ENCODE measurements at places on chromosomes 16 and 17. TPM values are rescaled to one million over a fixed set of nuclear protein-coding genes. Genes with fewer than 3 reads are reported as not detected.

KRTAP4-9 gene
- not detected for total RNA-seq

NME3 gene
- total RNA-seq: 76.7 TPM

HOXB4 gene
- total RNA-seq: 6.0 TPM

SGCA gene
- total RNA-seq: 0.99 TPM

ENPP7 gene
- total RNA-seq: not detected

SPATA32 gene
- 0.20 TPM for total RNA-seq

SOCS1 gene
- 2.1 TPM for total RNA-seq

MYO15A gene
- 1.8 TPM for total RNA-seq

CCDC78 gene
- 7.5 TPM for total RNA-seq

CISD3 gene
- total RNA-seq: 5.1 TPM

PTGES3L gene
- 1.5 TPM for total RNA-seq

CCDC40 gene
- 19.7 TPM for total RNA-seq

KIF18B gene
- total RNA-seq: 2.0 TPM

KRTAP2-1 gene
- not detected for total RNA-seq

CDH16 gene
- not detected for total RNA-seq

ABCC12 gene
- total RNA-seq: 0.40 TPM

CFAP97D1 gene
- 0.10 TPM for total RNA-seq

SCNN1B gene
- total RNA-seq: 0.40 TPM

MLX gene
- 20.3 TPM for total RNA-seq

NPW gene
- total RNA-seq: 2.3 TPM

CRK gene
- 78.4 TPM for total RNA-seq

MEIOB gene
- total RNA-seq: 2.6 TPM

CCL17 gene
- not detected for total RNA-seq

MCRIP1 gene
- 146 TPM for total RNA-seq

TENT4B gene
- 15.9 TPM for total RNA-seq

KCNJ2 gene
- 8.5 TPM for total RNA-seq

BCAR1 gene
- 36.3 TPM for total RNA-seq

CD300E gene
- total RNA-seq: 0.17 TPM

ALOX15 gene
- total RNA-seq: 16.3 TPM

ALKBH5 gene
- total RNA-seq: 71.5 TPM

LIG3 gene
- 37.0 TPM for total RNA-seq

PLD6 gene
- total RNA-seq: 11.0 TPM

KRT16 gene
- 0.20 TPM for total RNA-seq

CMC2 gene
- total RNA-seq: 53.4 TPM

HID1 gene
- total RNA-seq: 16.5 TPM

LRRC75A gene
- total RNA-seq: 6.1 TPM

RAB26 gene
- total RNA-seq: 6.6 TPM

PLXDC1 gene
- 12.6 TPM for total RNA-seq

RBFOX1 gene
- 71.7 TPM for total RNA-seq

NATD1 gene
- total RNA-seq: 2.4 TPM

C17orf50 gene
- not detected for total RNA-seq

PAQR4 gene
- 26.4 TPM for total RNA-seq

NTN1 gene
- total RNA-seq: 32.2 TPM

Data from spinal cord (tissue), 10 donors.